ENCODE measurements at places on chromosomes 4 and X. TPM values are rescaled to one million over a fixed set of nuclear protein-coding genes. Genes with fewer than 3 reads are reported as not detected.

Gene SLC10A3
- 27.7 TPM for total RNA-seq

Gene MAGEA2
- total RNA-seq, result not detected

- DNase-seq, result no peak
Observed at GRCh38 chr4:113851816-113852215, 90.3 kb upstream of the CAMK2D start.

- no peak for DNase-seq
Observed at GRCh38 chrX:56068274-56068758, 163.8 kb upstream of the KLF8 start.

DNA sequence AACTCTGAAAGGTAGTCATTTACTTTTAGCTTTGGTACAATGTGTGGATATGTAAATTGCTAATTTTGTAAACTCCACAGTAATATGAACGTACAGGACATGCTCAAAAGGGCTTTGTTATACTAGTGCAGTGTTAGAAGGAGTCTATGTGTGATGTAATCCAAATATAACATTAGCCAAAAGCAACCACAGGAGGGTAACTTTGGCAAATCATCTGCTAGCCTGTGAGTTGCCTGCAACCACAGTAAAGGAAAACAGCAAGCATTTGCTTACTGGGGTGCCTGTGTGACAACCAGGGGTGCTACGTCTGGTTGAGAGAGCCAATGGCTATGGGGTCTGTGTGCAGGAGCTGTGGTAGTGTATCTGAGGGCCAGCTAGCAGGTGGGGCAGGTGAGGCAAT is 245.8 kb downstream of the ADAMTS3 start:
- no peak for DNase-seq

DNA sequence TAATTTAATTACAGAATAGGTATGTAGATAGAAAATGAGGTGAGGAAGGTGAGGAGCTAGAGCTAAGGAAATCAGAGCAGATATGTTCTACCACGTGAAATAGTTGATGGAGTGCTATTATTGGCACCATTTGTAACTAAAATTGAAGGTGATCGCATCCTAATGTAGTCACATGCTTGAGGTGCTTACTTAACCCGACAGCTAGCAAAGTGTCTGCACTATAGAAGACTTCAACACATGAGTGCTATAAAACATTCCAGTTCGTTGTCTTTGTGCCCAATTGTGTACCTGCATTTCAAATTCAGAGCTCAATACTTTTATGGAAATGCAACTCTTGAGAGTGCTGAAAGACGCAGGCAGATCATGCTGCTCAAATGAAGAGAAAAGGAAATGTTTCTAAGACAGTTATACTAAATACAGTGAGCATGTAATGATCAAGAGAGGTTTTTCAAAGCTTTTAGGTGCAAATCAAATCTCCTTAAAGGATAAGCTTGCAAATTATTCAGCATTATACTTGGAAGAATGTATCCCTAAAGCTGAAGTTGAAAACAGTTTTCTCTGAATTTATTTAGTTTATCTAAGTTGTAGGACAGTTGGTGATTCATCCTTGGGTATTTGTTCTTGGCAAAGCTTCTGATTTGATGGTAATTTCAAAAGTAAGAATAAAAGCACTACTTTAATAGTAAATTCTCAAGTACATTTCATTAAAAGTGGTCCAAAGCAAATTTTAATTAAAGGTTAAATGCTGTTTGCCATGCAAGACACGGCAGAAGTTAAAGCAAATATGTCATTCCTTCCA is 223.9 kb upstream of the EPHA5 start:
- DNase-seq, result no peak

Data from adrenal gland (tissue), 19 donors.